Fibroblast of villous mesenchyme (primary cell): ENCODE measurements at places on chromosomes 5 and 9. TPM values are rescaled to one million over a fixed set of nuclear protein-coding genes. Genes with fewer than 3 reads are reported as not detected.

Gene COX7C
- total RNA-seq, result 94.7 and 127 TPM in 2 replicates

Gene GLDC
- 0.32 and 0.43 TPM in 2 replicates for total RNA-seq

Gene TMED9
- 113 and 130 TPM in 2 replicates for total RNA-seq

Gene FSD1L
- total RNA-seq, result 5.5 and 5.6 TPM in 2 replicates

Gene OR1J2
- total RNA-seq, result 0.32 and 0.43 TPM in 2 replicates

Gene TMEM215
- total RNA-seq, result not detected in 2 replicates

Gene ZNF483
- total RNA-seq, result 2.6 and 5.6 TPM in 2 replicates

Gene ARHGAP26
- 1.7 and 4.2 TPM in 2 replicates for total RNA-seq

Gene FBXL7
- 10.6 and 11.2 TPM in 2 replicates for total RNA-seq

DNA sequence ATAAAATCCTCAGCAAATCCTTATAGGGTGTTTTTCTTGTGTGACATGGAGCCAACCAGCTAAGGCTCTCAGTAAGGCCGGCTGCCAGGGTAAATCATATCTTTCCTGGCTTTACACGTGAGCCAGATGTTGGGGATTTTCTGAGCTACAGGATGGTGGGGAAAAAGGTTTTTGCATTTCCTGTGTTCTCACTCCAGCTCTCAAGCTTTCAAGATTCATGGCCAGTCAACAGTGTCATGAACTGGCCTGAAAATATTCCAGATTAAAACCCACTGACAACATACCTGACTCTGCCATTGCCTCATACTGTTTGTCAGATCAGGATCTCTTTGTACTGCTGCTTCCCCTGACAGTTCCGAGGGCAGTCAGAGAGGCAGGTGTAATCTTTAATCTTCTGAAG, 306.9 kb downstream of the GLIS3 start:
- DNase-seq, result peak; percentile 75

- peak; percentile 77 for DNase-seq
These were observed 25.1 kb downstream of the NFX1 start for GRCh38 chr9:33315371-33315770.

- no peak for DNase-seq
These were observed 213.0 kb downstream of the FBXL17 start for GRCh38 chr5:108168915-108169314.

DNA sequence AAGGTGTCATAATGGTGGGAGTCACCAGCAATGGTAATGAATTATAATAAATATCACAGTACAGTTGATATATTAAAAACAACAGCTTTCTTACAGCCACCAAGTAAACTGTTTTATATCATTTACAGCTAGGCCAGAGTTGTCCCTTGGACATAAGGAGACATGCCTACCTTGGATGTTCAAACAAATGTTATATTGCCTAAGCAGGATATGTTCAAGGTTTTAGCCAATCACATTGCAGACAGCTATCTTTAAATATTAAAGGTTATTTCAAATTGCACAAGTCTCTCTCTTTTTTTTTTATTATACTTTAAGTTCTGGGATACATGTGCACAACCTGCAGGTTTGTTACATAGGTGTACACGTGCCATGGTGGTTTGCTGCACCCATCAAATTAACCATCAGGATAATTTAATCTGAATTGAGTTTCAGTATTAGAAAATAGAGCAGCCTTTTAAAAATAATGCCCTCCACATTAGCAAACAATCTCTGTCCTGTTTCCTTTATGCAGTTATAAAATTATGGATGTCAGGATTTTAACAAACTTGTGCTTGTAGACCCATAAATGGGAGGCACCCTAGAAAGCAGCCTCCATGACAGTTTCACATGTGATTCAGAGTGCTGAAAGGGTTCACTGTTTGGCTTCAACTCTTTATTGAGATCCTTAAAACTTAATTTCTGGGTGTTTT, 340.7 kb downstream of the ARRDC3 start:
- no peak for DNase-seq

GRCh38 chr9:33306037-33306436, 15.7 kb downstream of the NFX1 start:
- DNase-seq, result no peak

DNA sequence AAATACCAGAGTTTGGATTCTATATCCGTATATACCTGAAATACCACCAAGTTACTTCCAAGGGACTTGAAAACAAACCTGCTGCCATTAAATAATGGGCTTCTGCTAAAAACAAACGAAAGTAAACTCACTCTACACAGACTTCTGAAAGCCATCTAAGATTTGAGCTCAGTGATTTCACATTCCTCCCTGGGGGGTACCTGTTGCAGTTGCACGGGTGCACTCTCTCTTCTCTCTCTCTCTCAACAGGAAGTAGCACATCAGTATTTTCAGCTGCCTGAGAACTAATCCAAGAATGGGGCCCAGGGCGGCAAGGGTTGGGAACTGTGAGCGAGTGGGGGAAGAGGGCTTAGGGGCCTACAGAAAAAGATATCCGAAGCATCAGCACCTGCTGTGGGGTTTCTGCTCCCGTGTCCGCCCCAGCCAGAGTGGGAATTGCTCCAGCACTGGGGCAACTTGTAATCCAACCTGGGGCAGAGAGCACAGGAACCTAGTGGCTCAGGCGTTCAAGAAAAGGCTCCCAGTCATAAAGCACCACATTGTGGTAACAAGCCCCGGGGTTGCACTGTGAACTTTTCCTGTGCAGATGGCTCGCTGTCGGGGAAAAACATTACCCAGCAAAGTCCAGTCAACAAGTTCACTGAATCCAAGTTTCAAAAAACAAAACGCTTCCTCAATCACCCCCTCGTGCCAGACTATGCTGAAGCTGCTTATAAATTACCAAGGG, 99.8 kb downstream of the EFNA5 start:
- DNase-seq, result no peak

GRCh38 chr5:148176480-148176879, 8.1 kb downstream of the SPINK14 start:
- DNase-seq, result no peak

DNA sequence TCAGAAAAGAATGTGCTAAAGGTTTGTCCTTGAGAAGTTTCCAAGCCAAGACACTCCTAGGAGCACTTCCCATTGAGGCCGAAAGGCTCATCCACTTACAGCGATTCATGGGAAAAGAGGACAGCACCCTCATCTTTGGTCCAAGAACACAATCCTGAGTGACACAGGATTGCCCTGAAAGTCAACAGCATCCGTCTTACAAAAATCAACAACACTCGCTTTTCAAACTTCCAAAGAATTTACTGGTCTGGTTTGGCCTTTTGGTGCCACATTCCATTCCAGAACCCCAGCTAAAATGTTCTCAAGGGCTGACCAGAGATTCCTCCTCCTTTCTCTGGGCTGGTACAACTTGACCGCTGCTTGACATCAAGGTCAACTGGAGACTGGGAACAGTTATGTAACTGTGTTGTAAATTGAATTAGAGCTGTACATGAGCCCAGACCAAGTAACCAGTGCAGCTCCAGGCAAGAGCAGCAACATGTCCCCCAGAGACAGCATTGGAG, 415.8 kb upstream of the PIK3R1 start:
- DNase-seq, result peak; percentile 57

GRCh38 chr5:59569608-59570334, 323.8 kb downstream of the PDE4D start:
- no peak for DNase-seq

GRCh38 chr5:43638107-43638506, 35.1 kb downstream of the NNT start:
- no peak for DNase-seq

- DNase-seq, result no peak
These were observed 317.6 kb downstream of the CAAP1 start for GRCh38 chr9:26574898-26575440.

DNA sequence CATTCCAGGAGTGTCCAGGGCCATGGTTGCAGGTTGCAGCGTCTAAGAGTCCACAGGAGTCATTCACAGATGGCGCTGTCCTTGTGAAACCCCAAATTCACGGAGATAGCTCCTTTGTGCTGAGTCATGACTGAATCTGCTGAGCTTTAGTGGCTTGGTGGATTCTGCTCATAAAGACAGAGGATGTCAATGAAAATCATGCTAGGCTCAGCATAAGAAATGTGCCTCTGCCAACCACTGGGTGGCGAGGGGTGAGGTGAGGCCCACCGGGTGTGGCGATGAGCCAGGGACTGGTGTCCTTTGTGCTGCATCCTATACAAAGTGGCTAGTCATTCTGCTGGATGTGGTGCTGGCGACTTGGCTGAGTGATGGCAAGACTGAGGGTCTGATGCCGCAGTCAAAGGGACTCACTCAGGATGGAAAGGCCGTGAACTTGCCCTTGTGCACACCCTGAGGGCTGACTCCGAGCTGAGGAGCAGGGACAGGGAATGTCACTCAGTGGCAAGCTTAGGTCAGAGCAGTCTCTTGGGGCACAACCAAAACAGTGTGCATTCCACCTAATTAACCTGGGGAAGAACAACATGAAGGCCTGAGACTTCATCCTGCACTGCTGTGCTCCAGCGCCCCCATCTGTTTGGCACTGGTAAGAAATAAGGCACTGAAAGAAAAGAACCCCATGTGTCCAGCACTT, 71.5 kb downstream of the DAP start:
- peak; percentile 62 for DNase-seq

- no peak for DNase-seq
These were observed 27.0 kb downstream of the ERAP2 start for GRCh38 chr5:96903300-96903699.

GRCh38 chr5:24110004-24110615, 534.7 kb downstream of the CDH10 start:
- no peak for DNase-seq
